NCI-H2029 (cell line): ENCODE measurements at places on chromosomes 1 and 21.

DNA sequence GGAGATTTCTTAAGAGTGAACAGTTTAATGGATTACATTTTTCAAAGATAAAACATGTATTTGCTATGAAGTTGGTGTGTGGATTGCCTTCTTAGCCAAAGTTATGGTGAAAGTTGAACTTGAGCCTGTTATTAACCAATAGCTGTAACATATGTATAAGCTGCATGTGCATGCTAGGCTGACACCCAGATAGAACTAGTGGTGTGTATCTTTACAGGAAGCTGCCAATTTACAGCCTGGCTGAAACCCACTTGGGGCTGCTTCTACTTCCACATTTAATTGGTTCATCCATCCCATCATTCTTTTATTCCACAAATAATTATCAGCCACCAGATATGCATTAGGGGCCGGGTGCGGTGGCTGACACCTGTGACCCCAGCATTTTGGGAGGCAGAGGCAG, 3.3 kb downstream of the PLA2G5 start:
- DNase-seq, result no peak

GRCh38 chr1:201348211-201348566, 29.3 kb downstream of the TNNT2 start:
- DNase-seq, result no peak

DNA sequence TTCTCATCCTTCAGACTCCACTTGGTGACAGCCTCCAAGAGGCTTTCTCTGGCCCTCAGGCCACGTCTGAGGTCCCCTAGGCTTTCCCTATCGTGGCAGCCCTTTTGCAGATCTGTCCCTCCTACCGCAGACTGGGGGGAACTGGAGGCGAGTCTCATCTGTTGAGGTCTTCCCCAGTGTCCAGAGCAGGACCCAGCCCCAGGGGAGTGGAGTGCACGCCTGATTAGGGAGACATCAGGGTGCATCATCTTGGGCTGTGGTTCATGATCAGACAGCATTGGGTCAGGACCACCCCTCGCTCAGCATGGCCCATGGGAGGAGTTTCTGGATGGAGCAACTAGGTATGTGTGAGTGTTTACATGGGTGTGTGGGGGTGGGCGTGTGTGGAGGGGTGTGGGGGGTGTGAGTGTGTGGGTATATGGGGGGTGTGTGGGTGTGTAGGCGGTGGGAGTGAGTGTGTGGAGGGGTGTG, 8.5 kb upstream of the MATN1 start:
- DNase-seq, result no peak

DNA sequence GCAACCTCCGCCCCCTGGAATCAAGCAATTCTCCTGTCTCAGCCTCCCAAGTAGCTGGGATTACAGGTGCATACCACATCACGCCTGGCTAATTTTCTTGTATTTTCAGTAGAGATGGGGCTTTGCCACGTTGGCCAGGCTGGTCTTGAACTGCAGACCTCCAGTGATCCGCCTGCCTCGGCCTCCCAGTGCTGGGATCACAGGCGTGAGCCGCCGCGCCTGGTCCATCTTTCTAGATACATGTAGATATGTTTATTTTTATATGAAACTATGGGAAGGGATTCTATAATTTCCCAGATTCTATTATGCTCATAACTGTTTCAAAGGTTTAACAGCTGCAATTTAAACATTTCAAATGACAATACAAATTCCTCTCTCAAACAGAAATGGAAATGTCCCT, 27.1 kb downstream of the CLCC1 start:
- DNase-seq, result no peak

DNA sequence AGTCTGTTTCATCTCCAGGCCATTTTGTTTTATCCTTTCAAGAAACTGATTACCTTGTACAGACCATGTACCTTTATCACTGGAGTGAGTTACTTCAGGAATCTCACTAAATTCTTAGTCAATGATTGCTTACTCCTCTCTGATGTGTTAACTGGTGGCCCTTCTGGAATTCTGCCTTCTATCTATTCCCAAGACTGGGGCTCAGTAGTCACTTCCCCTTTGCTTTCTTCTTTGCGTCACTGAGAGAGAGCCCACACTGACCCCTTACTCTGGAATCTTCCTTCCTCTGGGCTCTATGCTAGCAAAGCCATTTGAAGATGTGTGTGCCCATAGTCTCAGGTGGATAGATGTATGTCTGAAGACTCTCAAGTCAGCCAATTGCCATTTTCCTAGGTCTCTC, 34.6 kb downstream of the XCL2 start:
- DNase-seq, result no peak

GRCh38 chr1:245829826-245830225, 675.0 kb downstream of the KIF26B start:
- DNase-seq, result no peak

DNA sequence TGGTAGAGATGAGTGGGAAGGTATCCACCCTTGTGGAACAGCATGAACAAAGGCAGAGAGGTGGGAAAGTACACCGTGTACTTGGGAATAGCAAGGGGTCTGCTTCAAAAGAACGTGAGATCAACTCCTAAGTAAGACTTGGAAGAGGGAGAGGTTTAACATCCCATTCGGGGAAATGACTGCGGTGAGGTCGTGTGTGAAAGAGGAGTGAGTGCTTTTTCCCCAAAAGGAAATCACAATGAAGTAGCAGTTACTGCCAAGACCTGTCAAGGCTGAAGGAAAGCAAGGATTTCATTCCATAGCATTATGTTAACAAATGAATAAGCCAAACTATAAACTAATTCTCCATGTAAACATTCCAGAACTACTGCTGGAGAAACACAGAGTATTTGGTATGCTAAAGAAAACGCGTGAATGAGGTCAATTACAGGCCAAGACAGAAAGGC, 20.0 kb upstream of the SYDE2 start:
- no peak for DNase-seq

DNA sequence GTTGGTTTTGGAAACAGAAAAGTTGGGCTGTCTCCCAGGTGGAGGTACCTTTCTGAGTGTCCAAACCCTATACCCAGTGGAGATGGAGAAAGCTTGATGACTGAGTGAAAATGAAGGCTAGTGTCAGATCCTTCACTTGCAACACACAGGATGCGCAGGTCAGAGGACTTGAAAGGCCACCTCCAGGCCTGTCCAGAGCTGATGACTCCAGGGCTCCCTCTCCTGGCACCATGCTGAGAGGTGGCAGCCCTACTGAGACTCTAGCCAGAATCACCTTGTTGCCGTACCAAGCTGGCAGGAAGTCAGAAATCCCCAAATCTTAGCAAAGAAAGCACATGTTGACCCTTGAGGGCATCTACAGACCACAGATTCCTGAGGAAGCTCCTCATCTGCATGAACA, 16.4 kb downstream of the KNCN start:
- DNase-seq, result peak; percentile 23

- peak; percentile 86 for DNase-seq
These were observed 3.1 kb upstream of the TXNIP start for GRCh38 chr1:145999321-146000024.

- DNase-seq, result no peak
These were observed 249.0 kb downstream of the PDE4B start for GRCh38 chr1:66041654-66042053.

- no peak for DNase-seq
These were observed 18.4 kb downstream of the FMN2 start for GRCh38 chr1:240109920-240110636.

DNA sequence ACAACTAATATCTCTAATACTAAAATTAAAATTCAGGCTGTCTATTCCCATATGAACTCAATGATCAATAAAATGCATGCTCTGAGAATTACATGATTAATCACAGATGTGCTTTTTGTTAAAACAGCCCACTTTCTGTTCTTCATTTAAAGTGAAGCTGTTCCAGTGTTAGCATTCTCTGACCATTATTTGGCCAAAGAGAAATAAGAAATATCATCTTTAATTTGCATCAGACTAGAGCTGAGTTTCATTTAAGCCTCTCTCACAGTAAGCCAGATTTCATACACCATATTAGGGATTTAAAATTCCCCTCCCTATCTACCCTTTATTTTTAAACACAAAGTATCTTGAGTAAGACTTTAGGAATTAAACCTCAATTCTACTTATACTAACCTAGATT, 261.6 kb downstream of the TPR start:
- DNase-seq, result no peak
